ENCODE measurements at places on chromosomes 13 and 19.
A peak's percentile ranks its signal among the peaks of the same experiment; 100 is the strongest.

- DNase-seq, result peak; percentile 66
Observed at GRCh38 chr13:113928685-113929627, 44.9 kb downstream of the C13orf46 start.

GRCh38 chr13:20360041-20360491 is 127.9 kb upstream of the GJB6 start:
- DNase-seq, result no peak

DNA sequence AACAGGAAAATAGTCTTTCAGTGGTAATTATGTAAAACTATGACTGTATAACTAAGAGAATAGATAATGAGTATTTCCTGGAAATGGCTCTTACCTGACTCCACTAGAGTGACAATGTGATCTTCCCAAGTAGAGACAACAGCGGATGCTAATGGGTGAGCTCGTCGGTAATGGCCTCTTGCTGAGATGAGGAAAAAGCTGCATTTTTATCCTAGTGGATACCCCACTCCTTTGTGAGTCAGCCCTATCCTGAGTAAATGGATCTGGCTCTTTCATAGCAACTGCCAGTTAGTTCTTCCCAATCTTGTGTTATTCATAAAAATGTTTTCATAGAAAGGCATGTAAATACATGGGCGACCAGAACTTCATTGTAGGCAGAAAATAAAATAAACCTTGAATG is 299.5 kb downstream of the NALCN start:
- no peak for DNase-seq

GRCh38 chr13:30126903-30127428 is 180.4 kb downstream of the KATNAL1 start:
- DNase-seq, result no peak

GRCh38 chr13:65461590-65461989 is 1768.5 kb downstream of the PCDH9 start:
- no peak for DNase-seq

DNA sequence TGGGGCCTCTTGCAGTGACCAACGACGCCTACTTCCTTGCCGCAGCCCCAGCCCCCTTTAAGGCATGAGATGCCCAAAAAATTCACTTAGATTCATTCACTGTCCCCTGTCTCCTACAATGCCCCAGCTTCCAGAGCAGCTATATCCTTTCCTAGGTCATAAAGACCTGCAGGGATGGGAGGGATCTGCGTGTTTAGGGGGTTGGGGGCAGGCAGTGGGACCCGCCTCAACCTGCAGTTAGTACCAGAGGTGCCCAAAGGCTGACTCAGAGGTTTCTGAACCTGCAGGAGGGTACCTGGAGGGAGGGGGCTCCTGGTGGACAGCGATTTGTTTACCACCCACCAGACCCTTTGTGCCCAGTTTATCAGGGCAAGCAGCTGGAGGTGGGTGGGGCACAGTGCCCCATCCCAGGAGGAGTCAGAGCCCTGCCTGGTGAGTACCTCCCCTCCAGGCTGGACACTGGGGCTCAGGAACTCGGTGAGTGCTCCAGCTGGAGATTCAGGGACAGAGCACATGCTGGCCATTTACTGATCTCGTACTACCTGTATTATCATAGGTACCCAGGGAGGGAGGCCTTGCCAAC is 10.1 kb downstream of the RPS28 start:
- DNase-seq, result no peak

- DNase-seq, result no peak
Observed at GRCh38 chr19:2810141-2811091, 9.3 kb upstream of the ZNF554 start.

GRCh38 chr13:32530841-32531253 is 7.7 kb downstream of the N4BP2L2 start:
- peak; percentile 47 for DNase-seq

- DNase-seq, result no peak
Observed at GRCh38 chr19:42629191-42629590, 34.5 kb upstream of the CEACAM8 start.

- no peak for DNase-seq
Observed at GRCh38 chr19:56167064-56167578, 8.7 kb upstream of the GALP start.

DNA sequence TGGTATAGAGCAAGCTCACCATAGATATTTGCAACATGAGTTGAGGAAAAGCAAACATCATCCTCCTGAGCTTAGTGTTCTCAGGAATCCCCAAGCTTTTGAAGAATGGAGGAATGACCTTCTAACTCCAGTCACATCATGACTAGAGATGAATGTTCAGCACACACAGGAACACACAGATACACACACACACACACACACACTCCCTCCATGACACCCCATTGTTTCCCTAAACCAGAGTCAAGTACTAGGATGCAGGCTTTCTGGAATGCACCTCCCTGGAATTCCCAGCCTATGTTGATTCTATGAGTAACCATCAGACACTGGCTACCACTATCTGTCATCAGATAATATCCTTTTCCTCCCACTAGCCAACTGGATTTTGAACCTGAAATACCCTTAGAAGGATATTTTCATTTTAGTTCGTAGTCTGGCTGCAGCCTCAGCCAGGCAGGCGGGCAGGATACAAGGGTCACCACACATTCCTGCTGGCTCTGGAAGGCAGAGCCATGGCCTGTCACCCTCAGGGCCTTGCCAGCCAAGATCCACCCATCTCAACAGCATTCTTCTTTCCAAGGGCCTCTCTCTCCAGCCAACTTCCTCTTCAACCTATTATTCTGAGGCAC is 162.4 kb downstream of the FOXO1 start:
- peak; percentile 35 for DNase-seq

GRCh38 chr13:28587174-28587540 is 71.8 kb upstream of the POMP start:
- no peak for DNase-seq

DNA sequence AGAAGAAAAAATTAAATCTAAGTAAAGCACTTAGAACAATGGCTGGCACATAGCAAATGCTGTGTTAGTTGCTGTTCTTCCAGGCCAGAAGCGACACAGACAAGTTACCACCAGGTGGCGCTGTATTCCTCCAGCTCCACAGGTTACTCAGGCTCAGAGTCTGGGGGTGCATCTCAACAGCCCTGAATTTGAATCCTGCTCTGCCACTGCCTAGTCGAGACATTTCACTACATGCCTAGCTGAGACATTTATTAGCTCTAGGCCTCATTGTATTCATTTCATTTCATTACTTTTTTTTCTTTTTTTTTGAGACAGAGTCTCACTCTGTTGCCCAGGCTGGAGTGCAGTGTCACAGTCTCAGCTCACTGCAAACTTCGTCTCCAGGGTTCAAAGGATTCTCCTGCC is 16.4 kb upstream of the CYP2B6 start:
- peak; percentile 38 for DNase-seq

DNA sequence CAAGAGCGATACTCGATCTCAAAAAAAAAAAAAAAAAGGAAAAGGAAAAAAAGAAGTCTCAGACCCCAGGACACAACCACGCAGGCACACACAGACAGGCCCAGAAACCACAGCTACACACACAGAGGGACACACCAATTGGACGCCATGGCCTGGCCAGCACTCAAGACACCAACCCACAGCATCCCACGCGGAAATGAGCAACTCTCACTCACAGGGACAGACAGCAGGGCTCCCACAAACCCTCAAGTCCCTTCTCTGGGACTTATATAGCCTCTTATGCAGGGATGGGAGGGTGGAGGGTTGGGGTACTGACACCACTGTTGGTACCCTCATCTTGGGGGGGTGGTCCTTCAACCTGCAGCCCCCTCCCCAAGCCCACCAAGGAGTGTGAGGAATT is 5.9 kb downstream of the NOTCH3 start:
- no peak for DNase-seq

DNA sequence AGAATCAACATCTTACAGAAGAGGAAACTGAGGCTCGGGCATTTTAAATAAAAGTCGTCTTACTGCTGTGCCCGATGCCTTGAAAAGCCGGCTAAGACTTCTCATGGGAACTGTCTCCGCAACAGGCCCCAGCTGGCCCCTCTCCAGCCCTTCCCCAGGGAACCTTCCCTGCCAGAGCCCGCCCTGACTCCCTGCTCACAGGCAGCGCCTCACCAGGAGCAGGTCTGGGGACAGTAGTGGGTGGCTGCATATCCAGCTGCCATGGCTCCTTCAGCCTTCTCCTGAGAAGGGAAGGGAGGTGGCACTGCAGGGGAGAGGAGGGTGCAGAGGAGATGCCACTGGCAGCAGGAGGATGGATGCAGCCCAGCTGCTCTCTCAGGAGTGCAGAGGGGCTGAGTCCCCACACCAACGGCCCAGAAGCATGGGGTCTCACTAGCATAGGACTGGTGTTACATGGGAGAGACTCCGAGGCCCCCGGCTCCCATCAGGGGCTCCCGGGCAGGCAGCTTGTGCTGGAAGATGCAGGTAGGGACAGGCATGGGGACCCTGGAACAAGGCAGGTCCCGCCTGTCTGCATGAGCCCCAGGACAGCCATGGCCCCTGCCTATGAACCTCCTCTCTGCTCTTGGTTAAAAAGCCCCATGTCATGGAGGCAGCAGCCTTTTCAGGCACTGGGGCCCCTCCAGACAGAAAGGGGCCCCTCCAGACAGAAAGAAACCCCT is 216.4 kb upstream of the SGCG start:
- DNase-seq, result no peak

DNA sequence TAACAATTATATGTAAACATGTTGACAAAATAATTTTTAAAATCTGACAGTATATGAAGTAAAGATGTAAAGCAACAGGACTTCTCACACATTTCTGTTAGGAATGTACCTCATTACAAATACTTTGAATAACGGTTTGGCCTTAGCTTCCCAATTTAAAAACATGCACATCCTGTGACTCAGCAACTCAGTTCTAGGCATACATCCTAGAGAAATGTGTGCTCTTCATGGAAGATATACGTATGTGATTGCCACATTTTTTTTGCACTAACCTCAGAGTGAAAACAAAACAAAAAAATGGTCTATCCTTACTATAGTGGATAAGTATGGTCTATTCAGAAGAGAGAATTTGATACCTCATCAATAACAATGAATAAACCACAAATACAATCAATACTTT is 314.6 kb downstream of the LIG4 start:
- no peak for DNase-seq

GRCh38 chr19:8831832-8832131 is 322 bp downstream of the ZNF558 start:
- no peak for DNase-seq

DNA sequence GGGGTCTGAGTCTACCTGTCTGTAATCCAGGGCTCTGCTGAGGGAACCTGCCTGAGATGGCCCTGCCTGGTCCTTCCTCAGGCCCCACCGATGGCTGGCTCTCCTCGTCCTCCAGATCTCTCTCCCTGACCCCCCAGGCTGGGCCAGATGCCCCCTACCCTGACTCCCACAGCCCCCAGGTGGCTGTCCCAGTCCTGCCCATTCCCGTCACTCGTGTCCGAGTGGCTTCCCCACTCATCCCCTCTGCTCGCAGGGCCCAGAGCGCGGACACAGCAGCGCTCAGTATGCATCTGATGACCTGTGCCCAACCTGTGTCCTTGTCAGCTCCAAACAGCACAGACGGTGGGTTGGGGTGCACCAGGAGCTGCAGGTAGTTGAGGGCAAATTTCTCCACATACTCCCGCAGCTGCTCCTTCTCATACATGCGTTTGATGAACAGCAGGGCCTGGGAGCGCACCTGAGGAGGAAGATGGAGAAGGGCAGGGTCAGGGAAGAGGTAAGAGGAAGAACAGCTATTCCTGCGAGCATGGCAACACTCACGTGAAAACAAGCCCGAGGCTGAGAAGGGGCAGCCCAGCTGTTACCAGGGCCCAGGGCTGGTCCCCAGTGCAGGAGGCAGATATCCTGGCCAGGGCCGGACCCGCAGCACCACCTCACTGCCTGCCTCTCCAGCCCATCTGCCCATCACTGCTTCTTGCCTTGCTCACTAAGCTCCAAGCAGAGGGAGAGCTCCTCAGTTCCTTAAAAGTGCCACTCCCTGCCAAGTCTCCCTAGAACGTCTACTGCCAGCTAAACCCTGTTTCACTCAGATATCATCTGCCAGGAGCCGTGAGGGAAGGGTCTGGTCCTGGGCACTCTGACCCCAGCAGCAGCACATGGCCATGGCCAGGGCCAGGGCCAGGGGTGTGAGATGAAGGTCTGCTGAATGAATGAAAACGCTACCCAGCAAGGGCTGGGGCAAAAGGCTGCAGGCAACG is 11.1 kb upstream of the RSPH6A start:
- DNase-seq, result no peak

All from globus pallidus (tissue), 1 donor.